ENCODE measurements at places on chromosomes 6 and 20.

- no peak for DNase-seq
Measured at GRCh38 chr6:166751051-166751595, 124.1 kb upstream of the RPS6KA2 start.

DNA sequence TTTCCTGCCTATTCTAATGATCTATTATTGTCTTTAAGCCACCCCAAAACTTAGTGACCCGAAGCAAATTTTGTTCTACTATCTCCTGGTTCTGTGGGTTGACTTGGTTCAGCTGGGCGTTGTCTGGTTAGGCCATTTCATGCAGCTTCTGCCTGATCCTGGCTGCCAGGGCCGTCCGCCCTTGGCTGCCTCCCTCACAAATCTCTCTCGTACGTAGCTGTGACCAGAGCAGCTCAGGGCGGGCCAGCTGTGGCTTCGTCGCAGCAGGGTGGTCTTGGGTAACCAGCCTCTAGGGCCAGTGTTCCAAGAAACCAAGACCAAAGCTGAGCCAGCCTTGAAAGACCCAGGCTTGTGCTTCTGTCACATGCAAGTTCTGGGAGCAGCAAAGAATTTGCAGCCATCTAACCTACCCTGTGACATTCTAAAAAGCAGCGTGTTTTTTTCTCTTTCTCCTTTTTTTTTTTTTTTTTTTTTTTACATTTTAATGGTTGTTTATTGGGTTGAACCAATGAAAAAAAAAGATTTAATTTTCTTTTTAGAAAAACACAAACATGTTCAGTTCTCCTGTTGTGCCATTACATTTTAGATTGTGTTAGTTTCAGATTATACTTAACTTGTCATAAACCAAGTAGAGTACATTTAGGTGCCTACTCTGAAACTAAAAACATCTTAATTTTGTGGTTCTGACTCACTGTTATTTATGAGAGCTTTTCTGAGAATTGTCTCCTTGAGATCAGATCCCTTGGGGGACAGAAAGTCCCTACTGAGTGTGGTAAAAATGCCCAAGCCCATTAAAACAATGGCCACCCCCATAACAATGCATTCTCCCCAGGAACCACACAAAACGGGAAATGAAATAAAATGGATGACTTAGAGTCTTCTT is 83.9 kb downstream of the ZDHHC14 start:
- no peak for DNase-seq

DNA sequence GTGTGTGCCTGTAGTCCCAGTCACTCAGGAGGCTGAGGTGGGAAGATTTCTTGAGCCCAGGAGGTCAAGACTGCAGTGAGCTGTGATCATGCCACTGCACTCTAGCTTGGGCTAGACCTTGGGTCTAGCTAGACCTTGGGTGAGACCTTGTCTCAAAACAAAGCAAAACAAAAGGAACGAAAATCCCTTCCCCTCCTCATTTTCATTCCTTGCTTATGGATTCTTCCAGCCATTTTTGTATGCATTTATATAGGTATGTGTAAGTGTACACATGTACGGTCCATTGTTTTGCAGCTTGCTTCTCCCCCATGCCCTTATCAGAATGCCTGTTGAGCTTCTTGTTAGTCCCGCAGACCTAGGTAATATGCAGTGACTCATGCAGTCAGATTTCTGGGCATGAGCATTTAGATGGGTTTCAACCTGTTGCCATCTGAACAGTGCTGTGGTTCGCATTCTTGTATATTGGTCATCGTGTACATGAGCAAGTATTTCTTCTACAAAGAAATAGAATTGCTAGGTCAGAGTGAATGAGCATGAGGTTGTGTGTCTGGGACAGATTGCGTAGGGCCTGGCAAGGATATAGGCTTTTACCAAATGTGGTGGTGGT is 73.2 kb downstream of the ATRN start:
- DNase-seq = no peak

DNA sequence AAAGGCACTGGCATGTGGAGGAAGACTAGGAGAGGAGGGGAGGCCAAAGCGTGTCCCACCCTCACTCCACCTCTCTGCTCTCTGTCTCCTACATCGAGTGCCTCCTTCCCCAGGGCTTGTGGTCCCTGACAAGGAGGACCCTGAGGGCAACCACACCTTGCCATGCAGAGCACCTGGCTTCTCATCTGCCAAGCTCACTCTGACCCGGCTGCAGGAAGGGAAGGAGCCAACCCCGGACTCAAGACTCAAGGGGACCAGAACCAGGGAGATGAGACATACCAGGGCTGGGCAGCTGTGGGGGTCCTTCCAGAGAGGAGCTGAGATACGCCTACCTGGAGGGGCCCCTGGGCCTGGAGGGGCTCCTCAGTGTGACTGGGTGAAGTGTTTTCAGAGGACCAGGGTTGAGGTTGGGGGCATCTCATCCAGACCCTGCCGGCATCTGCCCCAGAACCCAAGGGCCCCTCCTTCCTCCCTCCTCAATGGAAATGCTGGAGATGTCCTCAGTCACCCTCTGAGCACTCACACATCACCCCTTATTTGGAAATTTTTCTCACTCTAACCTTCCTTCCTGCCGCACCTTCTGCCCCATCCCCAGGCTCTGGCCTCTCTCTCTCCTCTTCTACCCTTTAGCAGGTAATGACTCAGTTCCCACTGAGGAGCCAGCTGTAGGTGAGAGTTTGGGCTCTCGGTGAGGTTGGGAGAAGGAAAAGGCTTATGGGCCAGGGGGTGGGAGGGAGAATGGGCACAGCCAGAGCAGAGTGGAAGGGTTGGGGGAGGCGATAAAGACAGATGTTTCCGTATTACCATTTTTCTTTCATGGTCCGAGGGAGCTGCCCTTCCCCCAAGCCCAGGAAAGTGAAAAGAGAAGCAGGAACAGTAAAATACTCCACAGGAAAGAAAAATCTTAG is 32.0 kb upstream of the POU5F1 start:
- no peak for DNase-seq

DNA sequence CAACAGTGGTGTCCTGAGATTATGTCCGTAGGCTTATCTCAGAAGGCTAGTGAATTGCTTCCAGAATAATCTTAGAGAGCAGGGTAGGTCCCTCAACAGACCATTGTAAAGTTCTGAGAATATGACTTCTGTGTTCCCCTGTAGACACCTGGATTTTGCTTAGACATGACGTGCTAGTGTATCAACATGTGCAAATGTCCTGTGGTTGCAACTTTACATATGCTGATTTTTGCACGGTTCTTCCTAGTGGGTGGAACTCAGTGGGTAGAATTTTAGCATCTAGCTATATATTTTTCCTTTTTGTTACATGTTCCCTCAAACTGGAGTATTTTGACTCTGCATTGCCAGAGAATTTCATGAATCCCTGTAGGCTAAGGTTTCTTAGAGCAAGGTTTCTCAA is 459.2 kb downstream of the RNF144B start:
- DNase-seq = no peak

- DNase-seq = no peak
Measured at GRCh38 chr20:1346315-1346969, 17.5 kb upstream of the SDCBP2 start.

- no peak for DNase-seq
Measured at GRCh38 chr6:108211671-108212070, 45.8 kb downstream of the NR2E1 start.

DNA sequence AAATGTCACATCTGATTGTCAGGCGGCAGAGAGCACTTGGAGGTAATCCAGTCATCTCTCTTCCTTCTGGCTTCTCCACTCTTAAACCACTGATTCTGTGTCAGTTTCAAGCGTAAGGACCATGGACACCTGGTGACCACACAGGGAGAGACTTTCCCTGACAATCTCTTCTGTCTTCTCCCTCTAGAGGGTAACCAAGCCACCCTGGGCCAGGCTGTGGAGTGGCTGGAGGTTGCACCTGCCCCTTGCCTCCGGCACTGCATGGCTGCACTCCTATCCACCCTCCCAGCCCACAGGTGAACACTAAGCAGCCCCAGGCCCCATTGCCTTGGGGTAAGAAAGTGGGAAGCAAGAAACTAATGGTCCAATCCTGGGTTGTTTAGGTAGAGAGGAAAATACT is 78.7 kb downstream of the BFSP1 start:
- no peak for DNase-seq

DNA sequence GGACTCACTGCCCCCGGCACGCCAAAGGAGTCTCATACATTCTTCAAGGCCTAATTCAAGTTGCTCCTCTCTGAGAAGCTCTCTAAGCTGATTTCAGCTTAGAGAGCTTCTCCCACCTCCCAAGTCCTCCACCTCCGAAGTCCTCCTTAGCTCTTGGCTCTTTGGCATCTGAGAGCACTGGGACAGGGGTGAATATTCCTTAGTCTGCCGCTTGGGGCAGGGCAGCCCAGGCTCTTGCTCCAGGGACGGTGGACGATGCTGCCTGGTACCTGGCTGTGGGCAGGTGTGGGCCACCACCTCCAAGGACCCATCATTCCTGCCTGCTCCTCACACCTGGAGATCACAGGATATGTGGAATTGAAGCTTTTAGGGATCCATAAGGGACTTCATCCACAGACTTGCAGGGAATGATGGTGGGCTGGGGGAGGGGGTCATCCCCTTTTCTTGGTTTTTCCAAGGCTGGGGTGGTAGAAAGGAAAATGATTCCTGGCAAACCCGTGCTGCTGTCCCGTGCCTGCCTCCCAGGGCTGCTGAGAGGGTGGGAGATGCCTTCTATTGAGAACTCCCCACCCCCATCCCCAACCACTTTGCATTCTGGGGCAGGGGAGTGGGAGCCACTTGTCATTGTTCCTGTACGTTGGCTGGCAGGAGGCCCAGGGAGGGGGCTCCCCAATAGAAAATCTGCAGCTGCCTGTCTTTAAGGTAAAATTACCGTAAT is 57.4 kb downstream of the ARHGAP40 start:
- DNase-seq = no peak

DNA sequence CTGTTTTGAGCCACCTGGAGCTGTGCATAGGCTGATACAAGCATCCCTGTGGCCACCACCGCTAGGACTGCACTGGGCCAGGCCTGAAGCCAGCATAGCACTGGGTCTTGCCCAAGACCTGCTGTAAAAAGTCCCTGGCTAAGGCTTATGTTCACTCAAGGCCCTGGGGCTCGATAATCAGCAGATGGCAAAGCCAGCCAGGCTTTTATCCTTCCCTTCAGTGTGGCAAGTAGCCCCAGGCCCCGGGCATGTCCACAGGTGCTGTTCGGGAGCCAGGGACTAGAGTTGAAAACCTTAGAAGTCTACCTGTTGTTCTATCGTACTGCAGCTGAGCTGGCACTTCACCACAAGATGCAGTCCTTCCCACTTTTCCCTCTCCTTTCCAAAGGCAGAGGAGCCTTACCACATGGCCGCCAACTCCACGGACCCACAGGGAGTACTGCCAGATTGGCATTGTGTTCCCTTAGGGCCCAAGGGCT is 226.4 kb upstream of the ZNF217 start:
- DNase-seq = no peak

- DNase-seq = no peak
Measured at GRCh38 chr6:38350942-38351341, 288.8 kb downstream of the BTBD9 start.

DNA sequence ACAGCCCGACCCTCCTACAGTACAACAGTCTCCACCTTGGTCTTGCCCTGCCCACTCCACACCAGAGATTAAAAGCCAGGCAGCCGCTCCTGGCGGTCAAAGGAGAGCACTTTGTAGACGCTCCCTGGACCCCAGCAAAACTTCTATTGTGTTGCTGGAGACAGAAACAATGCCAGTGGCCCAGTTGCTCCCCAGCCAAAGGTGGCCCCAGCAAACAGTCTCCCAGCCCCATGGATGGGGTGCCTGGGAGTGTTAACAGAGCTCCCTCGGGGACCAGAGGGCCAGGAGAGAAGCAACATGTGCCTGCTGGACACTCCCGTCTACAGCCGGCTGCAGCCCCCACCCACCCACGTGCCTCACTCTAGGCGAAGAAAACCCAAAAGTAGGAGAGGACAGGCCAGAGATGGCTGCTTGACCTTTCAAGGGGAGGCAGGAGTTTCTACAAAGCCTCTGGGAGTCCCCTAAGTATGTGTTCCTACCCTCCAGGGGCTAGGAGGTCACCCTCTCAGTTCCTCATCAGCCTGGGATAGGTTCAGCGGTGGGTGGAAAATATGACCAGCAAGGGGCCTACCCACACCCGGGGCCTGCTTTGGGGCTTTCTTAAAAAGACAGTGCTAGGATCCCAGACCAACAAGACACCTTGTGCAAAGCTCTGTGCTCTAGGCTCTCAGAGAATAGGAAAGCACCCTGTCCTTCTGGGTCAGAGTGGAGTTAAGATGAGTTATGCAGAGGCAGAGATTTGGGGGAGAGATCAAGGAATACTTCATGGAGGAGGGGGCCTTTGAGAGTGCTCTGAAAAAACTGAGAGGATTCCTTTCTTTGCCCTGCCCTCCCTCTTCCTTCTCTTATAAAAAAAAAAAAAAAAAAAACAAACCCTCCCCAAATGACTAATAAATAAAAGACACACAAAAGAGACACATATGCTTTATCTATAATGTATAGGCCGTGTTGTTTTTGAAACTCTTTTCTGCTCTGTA is 19.0 kb upstream of the PREX1 start:
- no peak for DNase-seq

DNA sequence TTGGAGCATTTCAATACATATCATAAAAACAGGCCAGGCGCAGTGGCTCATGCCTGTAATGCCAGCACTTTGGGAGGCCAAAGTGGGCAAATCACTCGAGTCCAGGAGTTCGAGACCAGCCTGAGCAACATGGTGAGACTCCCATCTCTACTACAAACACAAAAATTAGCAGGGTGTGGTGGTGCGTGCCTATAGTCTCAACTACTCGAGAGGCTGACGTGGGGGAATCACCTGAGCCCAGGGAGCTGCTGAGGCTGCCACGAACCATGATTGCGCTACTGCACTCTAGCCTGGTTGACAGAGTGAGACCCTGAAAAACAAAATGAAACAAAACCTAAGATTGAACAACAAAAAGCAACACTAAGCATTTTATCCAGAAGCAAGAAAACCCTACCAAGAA is 47.2 kb downstream of the BACH2 start:
- no peak for DNase-seq

GRCh38 chr6:98579079-98579478 is 255.3 kb upstream of the POU3F2 start:
- no peak for DNase-seq

- no peak for DNase-seq
Measured at GRCh38 chr6:106132153-106132698, 46.1 kb downstream of the PRDM1 start.

DNA sequence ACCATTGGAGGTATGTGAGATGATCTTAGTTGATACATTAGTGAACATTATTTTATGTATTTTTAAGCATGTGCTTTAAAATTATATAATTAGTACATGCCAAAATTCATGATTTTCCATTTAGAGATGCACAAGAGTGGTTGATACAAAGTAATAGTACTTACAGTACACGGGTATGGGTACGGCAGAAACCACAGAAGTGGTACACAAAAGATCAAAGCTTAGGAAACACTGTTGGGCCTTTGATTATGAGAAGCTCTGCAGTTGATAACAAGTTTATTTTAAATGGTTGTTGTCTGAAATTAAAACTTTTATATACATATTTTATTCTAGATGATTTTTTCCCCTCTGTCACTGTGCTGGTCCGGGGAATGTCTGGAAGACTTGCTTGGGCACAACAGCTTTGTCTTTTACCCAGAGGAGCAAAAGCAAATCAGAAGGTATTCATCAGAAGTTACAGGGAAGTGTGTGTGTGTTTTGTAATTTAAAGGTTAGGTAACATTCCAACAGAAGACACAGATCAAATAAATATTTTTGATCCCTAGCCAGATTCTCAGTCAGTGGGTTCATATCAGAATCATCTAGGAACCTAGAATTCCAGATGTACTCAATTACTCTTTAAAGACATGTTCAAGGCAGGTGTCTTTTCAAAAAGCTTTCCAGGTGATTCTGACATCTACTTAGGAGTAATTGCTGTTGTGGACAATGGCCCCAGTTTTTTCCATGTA is 32.5 kb upstream of the ADIG start:
- no peak for DNase-seq

- DNase-seq = no peak
Measured at GRCh38 chr6:99611148-99611547, 4.5 kb downstream of the PRDM13 start.

Data from AG09319 (cell line).